ENCODE measurements at places on chromosomes 1 and 21.

DNA sequence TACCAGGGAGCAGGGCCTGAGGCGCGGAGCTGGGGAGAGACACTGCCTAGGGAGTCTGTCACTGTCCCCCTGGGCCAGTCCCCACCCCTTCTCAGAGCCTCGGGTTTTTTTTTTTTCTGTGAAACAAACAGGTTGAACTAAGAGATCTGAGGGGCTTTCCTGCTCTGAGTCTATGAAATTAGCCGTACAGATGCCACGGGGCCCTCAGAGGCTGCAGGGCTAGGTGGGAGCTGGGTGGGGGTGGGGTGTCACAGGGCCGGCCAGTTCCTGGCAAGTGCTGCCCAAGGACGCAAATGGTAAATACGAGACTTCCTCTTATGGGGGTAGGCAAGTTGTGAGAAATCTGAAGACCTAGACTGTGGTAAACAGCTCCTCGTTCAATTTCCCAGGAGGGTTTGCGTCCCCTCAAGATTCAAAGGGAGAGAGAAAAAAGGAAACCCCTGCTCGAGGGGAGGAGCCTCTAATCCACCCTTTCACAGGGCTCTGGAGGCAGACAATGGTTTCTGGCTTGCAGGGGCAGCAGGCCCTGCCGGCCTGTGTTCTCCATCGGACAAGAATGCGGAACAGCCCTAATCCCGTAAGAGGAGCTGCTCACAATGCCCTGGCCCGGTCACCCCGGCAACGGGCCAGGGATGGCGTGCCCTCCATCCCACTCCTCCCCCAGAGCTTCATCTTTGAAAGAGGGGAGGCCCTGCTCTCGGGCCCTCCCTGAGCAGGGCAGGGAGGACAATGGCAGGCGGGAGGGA, 7.8 kb downstream of the NUAK2 start:
- DNase-seq, result no peak

DNA sequence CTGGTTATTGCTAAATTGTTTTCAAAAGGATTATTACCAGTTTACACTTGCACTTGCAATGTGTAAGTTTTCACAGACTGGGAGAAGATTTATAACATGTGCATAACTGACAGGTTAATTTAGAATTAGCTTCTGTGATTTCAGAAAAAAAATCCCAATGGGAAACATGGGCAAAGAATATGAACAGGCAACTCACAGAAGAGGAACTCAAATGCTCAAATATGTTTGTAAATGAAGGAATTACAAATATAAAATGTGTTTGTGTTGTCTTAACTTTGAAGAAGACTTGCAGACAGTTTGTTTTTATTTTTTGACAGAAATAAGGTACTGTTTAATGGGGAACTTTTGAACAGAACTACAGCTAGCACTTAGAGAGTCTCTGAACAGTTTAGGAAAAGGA, 8.4 kb downstream of the TSEN15 start:
- no peak for DNase-seq

DNA sequence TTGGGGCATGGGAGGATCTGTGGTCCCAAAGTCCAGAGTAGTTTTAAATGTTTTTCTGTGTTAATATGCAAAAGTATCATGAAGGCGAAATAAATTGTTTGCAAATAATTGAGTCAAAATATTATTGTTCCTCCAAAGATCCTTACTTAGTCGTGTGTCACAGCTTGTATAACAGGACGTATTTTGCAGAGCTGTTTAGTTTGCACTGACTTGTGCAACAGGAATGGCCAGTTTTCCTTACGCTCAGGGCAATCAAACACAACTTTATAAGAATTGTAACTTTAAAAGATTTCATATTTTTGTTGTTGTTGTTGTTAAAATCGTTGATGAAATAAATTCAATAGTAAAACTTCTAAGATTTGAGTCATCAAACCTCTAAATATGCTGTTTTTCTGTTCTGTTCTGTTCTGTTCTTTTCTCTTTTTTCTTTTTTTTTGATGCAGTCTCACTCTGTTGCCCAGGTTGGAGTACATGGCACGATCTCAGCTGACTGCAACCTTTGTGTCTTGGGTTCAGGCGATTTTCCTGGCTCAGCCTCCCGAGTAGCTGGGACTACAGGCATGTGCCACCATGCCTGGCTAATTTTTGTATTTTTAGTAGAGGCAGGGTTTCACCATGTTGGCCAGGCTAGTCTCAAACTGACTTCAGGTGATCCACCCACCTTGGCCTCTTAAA, 60.6 kb downstream of the UCK2 start:
- no peak for DNase-seq

DNA sequence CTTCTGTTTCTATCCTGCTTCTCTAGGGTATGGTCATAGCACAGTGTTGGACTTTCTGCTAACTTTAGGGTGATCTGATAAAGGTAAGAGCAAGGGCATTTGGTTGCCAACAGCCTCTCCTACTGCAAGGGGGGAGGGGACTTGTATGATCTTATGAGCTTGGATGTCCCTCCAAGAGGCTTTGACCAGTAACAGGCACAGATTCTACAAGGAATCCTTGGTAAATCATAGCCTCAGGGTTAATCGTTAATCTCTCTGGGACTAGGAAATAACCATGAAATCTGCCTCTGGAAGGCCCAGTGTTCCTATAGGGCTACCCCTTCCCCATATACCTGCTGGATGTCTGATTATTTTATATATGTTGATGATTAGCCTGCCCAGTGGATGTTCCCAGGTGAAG, 134.8 kb upstream of the TNFSF4 start:
- no peak for DNase-seq

DNA sequence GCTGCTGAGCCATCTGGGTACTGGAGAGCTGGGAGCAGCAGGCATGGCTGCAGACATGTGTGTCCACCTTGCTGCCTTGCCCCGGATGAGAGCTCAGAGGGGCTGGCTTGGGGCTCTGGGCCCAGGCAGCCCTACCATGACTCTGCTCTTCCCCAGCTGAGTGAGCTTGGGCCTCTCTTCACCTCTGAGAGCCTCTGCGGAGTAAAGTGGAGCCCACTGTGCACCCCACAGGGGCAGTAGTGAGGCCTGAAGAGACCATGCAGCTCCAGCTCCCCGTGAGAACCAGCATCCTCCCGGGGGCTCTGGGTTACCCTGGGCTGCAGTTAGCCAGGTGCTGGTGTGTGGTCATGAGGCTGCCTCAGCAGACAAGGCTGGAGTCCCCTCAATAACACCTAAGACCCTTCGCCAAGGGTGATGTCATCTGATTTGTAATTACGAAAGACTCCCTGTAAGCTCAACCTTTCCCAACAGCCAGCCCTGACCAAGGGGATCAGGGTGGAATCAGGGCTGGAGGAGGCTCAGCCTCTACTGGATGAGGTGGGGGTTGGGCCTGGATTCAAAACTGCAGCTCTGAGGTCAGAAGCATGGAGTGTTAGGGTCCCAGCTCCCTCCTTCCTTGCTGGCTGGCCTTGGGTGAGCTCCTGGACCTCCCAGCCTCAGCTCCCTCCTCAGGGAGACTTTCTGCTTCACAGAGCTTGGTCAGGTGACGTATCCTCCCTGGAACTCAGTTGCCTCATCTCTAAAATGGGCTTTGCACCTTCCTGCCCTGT, 308.0 kb downstream of the MATN1 start:
- DNase-seq, result peak; percentile 4

DNA sequence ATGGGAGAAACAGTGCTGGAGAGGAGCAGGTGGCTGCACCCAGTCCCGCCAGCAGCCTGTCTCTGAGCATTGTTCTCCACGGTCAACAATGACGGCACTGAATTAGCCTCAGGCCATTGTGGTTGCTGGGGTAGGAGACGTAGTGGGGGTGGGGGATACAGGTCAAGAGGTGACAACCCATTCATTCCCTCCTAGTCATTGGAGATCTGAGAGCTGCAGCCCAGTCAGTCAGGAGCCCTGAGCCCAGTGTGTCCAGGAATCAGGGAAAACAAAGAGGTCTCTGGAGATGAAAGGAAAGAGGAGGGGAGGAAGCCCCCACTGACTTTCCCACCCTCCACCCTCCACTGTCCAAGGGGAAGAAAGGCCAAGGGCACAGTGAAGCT, 15.3 kb downstream of the SMIM12 start:
- no peak for DNase-seq

- no peak for DNase-seq
Observed at GRCh38 chr1:46394108-46394871, at the start of gene FAAH. FAAH (plus strand) TSS chr1:46394317; CDS start chr1:46394349, 32 bp downstream.

GRCh38 chr1:87706779-87707228, 378.1 kb downstream of the LMO4 start:
- no peak for DNase-seq

DNA sequence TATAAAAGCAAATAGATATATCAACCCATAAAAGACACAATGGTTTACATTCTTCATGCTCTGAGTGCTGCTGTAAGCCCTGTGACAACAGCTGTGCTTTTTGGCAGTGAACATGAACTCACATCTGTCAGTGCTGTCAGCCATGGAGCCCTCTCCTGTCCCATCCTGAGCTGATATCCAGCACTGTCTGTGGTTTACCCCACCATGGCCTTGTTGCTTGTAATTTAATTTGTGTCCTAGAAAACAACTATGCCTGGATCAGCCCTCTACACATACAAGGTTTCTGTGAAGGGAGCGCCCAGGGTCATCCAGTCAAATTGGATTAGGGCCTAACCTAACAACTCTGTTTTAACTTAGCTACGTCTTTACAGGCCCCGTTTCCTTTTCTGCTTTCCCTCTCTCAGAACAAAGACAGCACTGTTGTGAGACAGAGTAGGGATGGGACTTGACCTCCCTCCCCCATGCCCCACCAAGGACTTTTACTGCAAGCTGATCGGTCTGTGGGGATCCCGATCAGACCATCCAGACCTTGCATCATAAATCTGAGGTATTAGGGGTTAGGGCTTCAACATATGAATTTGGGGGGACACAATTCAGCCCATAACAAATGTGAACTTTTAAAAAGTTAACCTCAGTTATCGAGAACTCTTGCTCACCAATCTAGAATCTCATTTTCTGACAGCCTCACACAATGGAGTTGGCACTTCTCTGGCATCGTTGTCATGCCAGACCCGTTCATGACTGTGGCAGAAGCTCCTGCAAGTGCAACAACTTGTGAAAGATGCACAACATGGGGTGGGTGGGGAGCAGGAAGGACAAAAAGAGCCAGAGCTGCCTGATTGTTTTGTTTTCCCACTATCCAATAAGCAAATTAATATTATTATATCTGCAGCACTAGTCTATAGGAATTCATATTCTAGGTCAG, 16.4 kb upstream of the SLC44A3 start:
- no peak for DNase-seq

DNA sequence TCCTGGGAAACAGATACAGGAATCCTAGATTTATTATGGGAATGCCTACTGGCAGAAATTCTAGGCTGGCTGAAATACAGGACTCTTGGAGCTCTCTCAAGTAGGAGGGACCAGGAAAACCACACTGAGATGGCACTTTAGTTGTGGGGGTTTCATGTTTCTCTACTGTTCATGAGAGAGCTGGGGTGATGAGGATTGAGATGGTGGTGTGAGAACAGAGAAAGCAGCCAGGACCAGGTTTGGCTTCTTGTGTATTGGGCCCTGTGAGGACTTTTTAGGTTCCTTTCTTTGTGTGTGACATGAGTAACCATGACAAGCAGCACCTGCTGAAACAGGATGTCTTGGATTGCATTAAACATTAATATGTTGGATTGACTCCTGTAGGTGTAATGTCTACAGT, 4.9 kb downstream of the ARID1A start:
- peak; percentile 32 for DNase-seq

DNA sequence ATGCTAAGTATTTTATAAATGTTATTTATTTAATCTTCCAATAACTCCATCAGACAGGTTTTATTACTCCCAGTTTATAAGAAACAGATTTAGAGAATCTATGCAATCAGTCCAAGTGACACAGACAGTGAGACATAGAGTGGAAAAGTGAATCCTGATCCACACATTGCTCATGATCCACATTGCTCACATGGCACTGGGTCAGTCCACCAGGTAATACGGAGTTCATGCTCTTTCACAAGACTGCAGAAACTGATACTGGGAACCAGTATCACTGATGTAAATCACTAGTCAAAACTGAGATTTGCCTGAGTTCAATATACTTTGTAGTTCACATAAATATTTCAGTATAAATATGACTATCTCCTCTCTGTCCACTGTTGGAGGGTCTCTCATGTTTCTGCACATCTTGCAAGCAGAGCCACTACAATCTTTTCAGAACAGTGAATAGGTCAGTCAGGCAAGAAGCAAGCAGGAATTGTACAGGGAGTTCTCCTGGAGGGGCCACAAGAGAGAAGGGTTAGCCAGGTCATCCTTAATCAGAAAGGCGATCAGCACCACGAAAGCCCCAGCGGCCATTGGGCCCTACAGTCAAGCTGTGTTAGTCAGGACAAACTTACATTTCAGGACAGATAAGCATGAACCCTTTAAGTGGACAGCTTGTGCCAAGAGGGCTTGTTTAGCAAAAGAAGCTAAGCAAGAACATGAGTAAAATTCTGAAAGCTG, 275.4 kb upstream of the NR5A2 start:
- no peak for DNase-seq

- peak; percentile 50 for DNase-seq
Observed at GRCh38 chr1:112718691-112719418, 3.7 kb upstream of the PPM1J start.

DNA sequence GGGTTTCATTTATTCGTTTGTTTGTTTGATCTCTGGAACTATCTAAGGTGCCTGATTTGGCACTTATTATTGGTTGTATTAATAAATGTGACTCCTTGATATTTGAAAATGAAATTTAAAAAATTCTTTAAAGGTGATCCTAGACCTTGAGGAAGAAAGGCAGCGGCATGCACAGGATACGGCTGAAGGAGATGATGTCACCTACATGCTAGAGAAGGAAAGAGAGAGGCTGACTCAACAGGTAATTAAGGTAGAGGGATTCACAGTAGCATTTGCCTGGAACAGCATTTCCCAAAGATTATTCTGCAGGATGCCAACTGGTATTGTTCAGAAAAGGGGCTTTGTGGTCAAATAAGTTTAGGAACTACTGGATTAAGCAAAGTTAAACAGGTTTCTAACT, 54.4 kb upstream of the WNT2B start:
- DNase-seq, result no peak

- no peak for DNase-seq
Observed at GRCh38 chr1:206987873-206988272, 17.6 kb upstream of the FCAMR start.

- no peak for DNase-seq
Observed at GRCh38 chr1:79896140-79896539, 889.6 kb upstream of the ADGRL4 start.

DNA sequence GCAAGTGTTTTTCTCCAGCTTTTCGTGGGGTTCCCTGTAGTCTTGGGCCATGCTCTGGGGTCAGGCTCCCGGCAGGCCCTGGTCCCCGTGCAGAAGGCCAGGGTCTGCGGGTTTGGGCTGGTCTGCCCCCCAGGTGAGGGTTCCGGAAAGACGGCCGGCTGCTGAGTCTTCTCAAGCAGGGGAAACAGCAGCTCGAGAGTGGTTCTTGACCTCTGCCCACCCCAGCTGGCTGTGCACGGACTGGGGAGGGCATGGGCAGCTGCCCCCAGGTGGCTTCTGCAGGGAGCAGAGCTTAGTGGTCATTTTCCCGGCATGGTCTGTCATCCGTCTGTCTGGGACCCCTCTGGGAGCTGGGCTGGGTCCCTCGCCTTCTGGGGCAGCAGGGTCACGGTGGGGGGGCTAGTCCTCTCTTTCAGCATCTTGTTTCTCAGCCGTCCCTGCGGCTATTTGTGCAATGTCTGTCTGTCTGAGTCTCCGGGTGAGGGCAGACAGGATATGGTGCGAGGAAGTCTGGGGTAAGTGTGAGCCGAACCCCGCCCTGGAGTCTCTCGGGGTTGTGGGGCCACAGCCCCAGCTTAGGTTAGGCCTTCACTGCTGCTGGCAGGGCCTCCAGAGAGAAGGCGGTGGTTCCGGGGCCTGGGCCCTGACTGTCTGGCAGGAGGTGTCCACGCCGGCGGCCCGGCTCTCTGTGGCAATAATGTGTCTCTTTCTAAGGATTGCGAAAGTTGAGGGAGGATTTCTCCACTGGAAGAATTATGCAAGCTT, 6.1 kb downstream of the SKI start:
- peak; percentile 79 for DNase-seq

Data from H4 (cell line).